ENCODE measurements at places on chromosomes 7 and 10. TPM values are rescaled to one million over a fixed set of nuclear protein-coding genes. Genes with fewer than 3 reads are reported as not detected.

CYP2E1 gene
- total RNA-seq, result 1.4 TPM

ACTR1A gene
- total RNA-seq, result 77.2 TPM

GRCh38 chr7:91846436-91846835 is 34.1 kb downstream of the MTERF1 start:
- no peak for ATAC-seq

DNA sequence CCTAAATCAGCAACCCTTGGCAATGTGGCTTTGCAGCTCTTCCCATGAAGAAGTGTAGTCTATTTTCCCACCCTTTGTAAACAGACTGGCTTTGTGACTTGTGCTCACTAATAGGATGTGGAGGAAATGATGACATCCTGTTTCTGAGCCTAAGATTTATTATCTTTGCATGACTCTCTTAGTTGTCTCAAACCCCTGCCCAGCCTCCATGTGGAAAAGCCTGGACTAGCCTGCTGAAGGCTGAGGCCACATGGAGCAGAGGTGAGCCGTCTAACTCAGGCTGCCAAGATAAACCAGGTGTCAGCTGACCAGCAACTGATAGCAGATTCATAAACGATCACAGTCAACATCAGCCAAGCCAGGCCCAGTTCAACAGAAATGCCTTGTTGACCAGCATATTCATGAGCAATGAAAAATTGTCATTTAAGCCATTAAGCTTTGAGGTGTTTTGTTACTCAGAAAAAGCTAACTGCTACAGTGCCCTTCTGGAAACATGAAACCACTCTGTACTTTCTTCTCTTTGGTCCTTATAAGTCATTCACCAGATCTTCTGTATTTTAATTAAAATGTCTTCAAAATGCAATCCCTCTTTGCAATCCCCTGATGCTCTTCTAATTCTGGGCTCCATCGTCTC is 586.3 kb upstream of the ANKRD30A start:
- peak; percentile 85 for ATAC-seq

STN1 gene
- total RNA-seq, result 27.0 TPM

SPDYE2B gene
- not detected for total RNA-seq

- no peak for ATAC-seq
Measured at GRCh38 chr7:106053109-106053508, 59.0 kb downstream of the SYPL1 start.

DNA sequence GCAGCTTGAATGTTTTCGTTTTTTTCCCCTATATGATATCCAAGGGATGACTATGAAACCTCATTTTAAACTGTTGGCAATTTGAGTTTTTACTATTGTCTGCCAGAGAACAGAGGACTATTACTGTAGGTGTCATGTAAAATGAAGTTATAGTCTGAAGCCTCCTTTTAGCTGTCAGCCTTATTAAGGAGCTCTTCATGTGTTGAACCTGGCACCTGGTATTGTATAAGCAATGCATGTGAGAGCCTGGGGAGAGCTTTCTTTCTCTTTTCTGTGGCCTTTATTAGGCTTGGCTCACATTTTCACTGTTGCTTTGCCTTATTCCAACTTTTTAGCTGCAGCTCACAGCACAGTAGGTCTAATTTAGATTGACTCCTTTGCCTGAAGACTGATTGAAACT is 119.1 kb upstream of the FOXP2 start:
- ATAC-seq, result no peak

- ATAC-seq, result no peak
Measured at GRCh38 chr10:97520520-97520919, 21.8 kb downstream of the UBTD1 start.

DNA sequence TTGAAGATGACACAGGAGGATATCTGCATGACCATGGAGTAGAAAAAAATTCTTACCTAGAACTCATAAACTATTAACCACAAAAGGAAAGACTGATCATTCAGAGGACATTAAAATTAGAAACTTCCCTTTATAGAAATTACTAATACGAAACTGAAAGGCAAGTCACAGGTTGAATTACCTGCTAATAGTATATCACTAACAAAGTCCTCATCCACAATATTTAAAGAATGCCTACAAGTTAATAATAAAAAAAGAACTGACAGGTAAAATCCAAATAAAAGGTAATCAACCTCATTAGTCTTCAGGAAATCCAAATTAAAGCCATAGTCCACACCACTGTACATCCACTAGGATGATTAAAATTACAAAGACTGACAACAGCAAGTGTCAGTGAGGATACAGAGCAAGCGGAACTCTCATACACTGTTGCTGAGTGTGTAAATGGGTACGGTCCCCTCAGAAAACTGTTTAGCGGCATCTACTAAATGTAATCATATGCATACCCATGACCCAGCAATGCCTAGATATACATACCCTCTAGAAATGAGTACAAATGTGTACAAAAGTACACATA is 71.2 kb downstream of the ARHGAP21 start:
- ATAC-seq, result no peak

PNLIPRP1 gene
- not detected for total RNA-seq

- no peak for ATAC-seq
Measured at GRCh38 chr7:36726311-36726710, 2.0 kb upstream of the AOAH start.

SSC4D gene
- total RNA-seq, result 1.0 TPM

GBF1 gene
- 38.6 TPM for total RNA-seq
